Epithelial cell of proximal tubule (primary cell): ENCODE measurements at places on chromosomes 7 and 10.

DNA sequence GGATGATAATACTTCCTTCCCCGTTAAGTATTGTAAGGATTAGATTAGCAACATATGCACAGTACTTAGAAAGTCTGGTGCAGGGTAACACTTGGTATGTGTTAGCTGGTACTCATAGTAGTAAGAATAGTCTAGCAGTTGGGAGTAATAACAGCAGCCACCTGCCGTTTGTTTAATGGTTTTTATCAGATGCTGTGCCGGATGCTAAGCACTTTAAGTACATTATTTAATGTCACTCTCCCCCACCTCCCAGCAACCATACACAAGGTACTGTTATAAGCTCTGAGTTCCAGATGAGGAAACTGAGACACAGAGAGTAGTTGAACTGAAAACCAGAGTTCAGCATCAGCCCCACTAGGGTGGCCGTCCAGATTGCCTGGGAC is 60.1 kb downstream of the ZMIZ1 start:
- DNase-seq = no peak

- DNase-seq = no peak
Measured at GRCh38 chr7:129742256-129742655, 130.7 kb downstream of the NRF1 start.

DNA sequence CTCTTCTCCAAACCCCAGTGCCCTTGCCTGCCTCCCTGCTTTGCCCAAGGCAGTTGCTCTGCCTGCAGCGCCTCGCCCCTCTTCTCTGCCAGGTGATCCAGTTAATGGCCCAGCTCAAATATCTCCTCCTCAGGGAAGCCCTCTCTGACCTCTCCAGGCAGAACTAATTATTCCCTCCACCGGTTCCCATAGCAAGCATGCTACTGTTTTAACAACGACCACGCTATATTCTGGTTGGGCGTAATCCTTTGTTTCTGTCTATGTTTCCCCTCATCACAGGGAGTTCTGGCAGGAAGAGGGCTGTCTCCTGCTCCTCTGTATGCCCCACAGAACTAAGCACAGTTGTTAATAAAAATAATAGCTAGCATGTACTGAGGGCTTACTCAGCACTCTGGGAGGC is 36.8 kb upstream of the R3HCC1L start:
- DNase-seq = no peak

DNA sequence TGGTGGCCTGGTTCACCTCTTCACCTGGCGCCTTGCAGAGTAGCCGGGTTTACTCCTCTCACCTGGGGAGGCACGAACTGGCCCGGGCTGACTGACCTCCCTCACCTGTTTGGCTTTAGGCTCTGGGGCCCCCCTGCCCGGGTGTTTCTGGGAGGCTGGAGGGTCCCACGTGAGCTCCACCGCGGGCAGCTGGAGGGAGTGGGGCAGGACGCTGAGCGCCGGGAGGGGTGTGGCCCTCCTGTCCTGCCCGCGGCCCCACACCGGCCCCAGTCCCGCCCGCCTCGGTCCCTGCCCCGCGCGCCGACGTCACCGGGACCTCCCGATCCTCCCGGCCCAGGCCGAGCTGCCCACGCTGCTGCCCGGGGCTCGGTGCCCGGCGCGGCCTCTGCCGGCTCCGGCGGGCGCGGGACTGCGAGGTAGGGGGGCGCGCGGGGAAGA is at the start of gene AMZ1:
Gene AMZ1 (plus strand): TSS at position 322 of the 438 bp plus-strand sequence. CDS start 12,250 bp downstream, outside the sequence.
- no peak for DNase-seq

DNA sequence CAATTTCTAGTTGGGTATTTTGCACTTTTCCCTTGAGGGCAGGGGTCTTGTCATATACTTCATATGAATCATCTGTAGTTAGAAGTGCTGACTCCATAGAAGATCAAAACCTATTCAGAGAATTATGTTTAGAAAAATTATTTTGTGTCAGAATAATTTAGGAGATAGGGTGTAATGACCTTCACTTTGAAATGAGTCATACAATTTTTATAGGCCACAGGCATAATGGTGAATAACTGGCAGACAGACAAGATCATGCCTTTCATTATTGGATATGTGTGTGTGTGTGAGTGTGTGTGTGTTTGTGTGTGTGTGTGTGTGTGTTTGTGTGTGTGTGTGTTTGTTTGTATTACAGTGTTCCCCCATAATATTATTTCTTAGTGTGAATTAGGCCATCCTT is 523.0 kb downstream of the ANKRD7 start:
- DNase-seq = no peak

DNA sequence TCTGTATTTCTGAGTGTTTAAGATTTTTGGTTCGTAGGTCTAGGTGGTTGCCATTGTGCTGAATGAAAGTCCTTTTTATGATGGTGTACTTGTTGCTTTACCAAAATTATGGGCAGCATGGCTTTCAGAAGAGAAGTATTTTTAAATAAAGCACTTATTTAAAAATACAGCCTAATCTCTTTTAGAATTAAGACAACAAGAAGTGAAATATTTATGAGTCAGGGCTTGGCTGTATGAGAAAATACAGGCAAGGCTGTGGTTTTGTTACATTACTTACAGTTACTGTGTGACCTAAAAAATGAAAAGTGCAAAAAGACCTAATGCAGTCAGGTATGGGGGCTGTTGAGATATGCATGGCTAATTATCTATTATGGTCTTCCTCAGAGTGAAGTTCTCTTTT is 185.2 kb upstream of the PPP1R3A start:
- no peak for DNase-seq

GRCh38 chr7:127979728-127980126 is 51.5 kb downstream of the LRRC4 start:
- no peak for DNase-seq

- DNase-seq = no peak
Measured at GRCh38 chr10:101778781-101779543, 3.0 kb upstream of the FGF8 start.

DNA sequence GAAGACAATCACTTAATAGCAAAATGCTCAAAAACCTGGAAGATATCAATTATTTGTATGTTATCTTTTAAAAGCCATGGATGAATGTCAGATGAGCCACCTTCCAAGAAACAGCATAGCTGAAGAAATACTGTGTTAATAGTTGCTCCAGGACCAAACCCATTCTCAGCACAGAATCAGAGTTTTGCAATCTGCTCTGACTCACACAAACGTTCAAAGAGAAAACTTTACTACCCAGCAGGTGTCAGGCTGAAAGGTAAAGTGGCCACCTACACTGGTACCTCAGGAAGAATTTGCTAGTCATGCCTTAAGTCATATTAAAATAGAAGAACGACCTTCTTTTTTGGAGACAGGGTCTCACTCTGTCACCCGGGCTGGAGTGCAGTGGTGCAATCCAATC is 526.5 kb downstream of the PARD3 start:
- peak; percentile 46 for DNase-seq

DNA sequence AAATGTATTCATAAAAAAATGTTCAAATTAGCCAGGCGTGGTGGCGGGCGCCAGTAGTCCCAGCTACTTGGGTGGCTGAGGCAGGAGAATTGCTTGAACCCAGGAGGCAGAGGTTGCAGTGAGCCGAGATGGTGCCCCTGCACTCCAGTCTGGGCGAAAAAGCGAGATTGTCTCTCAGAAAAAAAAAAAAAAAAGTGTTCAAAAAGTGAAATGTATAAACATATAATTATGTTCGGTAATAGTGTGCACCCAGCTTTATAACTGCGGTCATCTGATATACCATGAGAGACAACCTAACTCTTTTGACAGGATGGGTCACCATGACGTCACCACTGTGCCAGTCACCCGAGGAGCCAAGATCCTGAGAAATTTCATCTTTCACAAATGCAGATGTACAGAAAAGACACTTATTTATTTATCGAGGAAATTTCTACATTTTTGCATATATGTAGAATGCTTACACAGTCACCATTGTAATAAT is 594 bp upstream of the RP9 start:
- DNase-seq = no peak

- peak; percentile 26 for DNase-seq
Measured at GRCh38 chr10:17353568-17354300, 100.7 kb downstream of the ST8SIA6 start.

DNA sequence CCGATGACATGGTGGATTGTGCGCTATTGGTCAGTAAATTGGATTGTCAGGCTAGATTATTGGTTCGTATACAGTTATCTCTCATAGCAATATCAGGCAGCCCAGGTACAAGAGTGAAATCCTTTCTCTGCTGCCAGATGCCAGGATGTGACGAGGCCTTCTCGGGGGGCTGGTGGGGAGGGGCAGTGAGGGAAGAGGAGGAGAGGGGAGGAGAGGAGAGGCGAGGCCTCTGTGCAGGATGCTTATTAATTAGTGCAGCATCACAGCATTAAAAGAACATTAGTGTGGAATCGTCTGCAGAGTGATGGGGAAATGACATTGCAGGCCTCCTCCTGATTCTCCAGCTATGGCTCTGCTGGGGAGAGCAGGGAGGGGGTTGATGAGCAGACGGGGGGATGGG is 30.5 kb upstream of the SLF2 start:
- DNase-seq = no peak

DNA sequence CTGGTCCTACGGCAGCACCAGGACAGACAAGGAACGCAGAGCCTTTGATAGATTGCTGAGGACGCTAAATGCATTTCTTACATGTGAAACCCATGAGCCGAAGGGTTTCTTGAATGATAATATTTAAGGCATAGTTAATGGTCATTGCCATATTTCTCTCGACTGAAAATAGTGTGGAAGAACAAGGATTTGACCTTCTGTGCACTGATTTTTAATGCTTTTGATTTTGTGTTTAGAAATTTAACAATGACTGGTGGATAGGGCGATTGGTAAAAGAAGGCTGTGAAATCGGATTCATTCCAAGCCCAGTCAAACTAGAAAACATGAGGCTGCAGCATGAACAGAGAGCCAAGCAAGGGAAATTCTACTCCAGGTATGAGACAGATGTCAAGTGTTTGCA is 150.8 kb downstream of the NSUN6 start:
- no peak for DNase-seq

GRCh38 chr7:17589671-17590070 is 291.2 kb downstream of the AHR start:
- DNase-seq = no peak

- DNase-seq = no peak
Measured at GRCh38 chr10:73968098-73968521, 29.8 kb upstream of the VCL start.

- peak; percentile 84 for DNase-seq
Measured at GRCh38 chr7:47482013-47482875, 99.7 kb downstream of the TNS3 start.

DNA sequence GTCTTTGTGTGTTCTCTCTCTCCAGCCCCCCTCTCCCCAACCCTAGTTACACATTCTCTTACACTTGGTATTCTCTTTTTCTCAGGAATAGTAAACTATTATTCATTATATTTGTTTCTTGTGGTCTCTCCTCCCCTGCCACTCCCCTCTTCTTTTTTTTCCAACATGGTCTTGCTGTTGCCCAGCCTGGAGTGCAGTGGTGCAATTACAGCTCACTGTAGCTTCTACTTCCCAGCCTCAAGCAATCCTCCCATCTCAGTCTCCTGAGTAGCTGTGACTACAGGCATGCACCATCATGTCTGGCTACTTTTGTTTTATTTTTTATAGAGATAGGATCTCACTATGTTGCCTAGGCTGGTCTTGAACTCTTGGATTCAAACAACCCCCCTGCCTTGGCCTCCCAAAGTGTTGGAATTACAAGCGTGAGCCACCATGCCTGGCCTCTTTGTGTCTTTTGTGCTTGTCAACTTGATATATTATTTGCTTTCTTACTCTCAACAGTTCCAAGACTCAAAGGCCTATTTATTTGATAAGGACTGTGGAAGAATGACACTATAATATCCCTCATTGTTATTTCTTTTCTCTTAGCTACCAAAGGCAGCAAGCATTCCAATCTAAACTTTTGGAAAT is 66.9 kb downstream of the MLLT10 start:
- no peak for DNase-seq

DNA sequence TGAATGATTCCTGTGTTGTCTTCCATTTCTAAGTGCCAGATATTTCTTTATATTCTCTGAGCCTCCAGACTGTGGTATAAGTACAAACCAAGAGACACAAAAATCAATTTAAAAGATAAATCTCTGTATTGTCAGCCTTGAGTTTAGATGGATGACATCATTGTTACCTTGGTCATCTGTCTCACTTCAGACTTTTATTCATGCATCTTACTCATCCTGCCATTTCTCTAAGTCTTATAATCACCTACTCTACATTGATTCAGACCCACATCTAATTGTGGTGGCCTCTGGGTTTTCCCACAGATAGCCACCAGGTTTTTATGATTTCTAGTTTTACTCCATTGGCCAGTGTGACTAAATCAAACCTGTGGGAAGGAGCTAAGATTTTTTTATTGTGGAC is 26.8 kb upstream of the HDAC9 start:
- DNase-seq = no peak

GRCh38 chr10:93722550-93722949 is 20.2 kb upstream of the FRA10AC1 start:
- no peak for DNase-seq

DNA sequence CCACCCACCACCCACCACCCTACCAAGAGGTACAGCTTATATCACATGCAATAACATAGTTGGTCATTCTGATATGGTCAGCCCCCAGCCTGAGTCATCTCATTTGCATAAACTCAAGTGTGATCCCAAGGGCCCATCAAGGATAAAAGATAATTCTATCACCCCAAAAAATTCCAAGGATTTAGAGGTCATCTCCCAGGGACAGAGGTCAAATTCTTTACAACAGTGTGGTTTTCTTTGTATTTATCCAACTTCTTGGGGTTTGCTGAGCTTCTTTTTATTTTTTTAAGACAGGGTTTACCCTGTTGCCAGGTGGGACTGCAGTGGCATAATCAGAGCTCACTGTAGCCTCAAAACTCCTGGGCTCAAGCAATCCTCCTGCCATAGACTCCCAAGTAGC is 9.4 kb upstream of the GTPBP10 start:
- DNase-seq = no peak
